Osteoblast (primary cell): ENCODE measurements at places on chromosomes 3 and 15. TPM values are rescaled to one million over a fixed set of nuclear protein-coding genes. Genes with fewer than 3 reads are reported as not detected.

DNA sequence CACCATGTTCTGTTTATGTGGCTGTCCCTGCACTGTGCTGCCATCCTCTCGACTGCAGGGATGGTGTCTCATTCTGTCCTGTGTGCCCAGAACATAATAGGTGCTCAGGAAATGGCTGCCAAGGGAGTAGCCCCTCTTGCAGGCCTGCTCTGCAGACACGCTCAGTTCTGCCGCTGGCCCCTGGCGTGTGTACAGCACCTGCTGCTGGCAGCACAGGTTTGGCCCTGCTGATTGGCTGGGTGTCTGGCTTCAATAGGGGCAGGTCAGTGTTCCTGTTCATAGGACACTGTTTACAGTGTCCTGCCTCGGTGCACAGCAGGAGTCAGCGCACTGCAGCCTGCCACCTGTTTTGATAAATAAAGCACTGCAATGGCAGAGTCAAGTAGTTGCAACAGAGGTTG, 146.9 kb downstream of the DNAJB8 start:
- no peak for DNase-seq

DNA sequence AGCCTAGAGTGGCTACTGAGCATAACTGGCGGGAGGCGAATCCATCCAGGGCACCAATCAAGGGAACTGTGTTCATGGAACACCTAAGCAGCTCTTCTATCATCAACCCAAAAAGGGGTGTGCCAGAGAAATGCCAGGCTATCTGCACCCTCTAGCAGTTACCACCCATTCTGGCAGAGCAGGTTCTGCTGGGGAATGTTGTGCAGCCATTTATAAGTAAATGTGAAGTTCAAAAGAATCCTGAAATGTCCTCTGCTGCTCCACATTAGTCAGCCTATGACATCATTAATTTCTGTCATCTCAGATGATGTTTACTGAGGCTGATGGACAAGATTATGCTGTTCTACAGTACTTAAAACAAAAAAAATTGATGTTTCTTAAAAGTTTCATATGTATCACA, 7.7 kb downstream of the SKIC8 start:
- DNase-seq: no peak

GRCh38 chr3:4994823-4995499, 15.7 kb downstream of the BHLHE40 start:
- DNase-seq: peak; percentile 90

DNA sequence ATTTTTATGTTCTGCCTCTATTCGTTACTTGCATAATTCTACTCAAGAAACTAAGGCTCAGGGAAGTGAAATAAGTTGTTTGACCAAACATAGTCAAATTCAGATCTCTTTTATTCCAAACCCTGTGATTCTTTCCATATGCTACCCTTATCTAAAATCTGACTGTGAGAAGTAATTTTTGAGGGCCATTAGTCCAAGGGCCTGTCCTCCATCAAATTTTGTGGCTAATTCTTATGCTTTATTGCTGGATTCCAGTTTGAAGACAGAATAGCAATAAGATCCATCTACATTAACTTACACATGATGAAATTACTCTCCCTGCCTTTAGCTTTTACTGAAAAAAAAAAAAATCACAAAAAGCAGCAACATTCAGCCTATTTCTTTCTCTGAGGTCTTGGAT, 74.0 kb downstream of the ZIC1 start:
- DNase-seq: no peak

DNA sequence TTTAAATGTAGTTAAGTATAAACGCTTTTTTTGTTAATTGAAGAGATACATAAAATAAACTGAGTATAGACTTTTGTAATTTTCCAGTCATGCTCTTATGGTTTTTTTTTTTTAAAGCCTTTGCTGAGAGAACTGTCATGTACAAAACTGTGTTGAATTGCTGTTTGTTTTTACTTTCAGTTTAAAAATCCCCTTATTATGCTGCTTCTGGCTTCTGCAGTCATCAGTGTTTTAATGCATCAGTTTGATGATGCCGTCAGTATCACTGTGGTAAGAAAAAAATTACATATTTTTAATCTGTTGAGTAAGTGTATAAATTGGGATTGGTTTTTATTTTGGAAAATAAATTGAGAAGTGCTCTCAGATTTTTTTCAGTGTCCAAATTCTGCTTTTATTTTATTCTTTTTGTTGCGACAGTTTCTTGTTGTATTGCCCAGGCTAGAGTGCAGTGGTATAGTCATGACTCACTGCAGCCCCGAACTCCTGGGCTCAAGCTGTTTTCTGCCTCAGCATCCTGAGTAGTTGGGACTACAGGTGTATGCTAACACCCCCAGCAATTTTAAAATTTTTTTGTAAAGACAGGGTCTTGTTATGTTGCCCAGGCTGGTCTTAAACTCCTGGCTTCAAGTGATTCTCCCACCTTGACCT, 40.7 kb downstream of the ATP2C1 start:
- no peak for DNase-seq

- DNase-seq: no peak
Observed at GRCh38 chr3:37462452-37462851, 288.1 kb upstream of the LRRFIP2 start.

DNA sequence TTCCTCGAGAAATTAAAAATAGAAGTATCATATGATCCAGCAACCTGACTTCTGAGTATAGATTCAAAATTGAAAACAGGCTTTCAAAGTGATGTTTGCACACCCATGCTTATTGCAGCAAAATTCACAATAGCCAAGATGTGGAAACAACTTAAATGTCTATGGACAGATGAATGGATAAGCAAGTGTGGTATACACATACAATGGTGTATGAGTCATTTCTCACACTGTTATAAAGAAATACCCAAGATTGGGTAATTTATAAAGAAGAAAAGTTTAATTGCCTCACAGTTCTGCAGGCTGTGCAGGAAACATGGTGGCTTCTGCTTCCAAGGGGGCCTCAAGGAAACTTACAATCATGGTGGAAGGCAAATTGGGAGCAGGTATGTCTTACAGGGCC, 100.8 kb downstream of the KLF13 start:
- DNase-seq: no peak

DNA sequence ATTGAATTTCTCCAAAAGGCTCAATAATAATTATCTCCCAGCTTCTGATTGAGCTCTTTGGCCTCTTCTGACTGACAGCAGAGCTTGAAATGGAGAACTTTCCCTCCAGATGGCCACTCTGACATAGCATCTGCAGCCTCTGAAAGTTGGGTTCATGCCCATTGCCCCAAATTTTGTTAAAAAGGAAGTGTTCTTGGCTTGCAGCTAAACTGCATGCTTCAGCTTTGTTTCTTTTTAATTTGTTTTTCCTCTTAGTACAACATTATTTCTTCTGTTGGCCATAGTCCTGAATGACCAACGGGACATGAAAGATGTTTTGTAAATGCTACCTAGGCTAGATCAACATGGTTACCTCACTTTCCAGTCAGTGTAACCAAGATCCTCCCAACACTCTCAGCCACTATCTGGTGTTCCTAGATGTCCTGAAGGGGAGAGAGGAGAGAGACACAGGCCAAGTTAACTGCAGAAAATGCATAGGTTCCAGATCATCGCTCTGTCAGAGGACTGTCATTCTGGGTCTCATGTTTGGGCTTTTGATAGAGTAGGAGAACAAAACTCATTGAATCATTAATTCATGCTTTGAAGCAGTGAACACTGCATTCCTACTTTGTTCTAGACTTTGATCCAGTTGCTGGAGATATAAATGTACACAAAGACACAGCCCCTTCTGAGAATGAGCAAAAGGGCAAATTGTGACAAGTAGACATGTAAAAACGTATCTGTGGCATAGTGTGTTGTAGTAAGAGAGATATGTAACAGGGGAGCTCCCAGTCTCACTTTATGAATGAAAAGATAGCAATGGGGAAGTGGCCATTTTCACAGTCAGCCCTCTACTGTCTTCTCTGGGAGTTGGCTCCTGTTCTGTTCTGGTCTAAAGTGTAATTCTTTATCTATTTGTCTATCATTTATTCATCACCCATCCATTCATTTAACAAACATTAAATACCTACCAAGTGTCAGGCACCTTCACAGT, 156.2 kb downstream of the ZNF621 start:
- DNase-seq: no peak

DNA sequence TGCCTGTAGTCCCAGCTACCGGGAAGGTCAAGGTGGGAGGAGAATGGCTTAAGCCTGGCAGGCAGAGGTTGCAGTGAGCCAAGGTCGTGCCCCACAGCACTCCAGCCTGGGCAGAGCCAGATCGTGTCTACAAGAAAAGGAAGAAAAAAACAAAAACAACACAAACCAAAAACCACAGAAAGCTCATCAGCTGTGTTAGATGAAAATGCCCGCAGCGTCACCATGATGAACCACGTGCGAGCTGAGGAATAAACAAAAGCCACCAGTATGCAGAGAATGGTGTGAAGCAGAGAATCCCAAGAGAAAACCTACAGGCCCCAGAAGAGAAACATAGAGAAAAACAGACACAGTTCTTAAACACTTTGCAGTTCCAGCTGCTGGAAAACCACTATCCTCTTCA, 19.7 kb upstream of the TM4SF19 start:
- no peak for DNase-seq

DNA sequence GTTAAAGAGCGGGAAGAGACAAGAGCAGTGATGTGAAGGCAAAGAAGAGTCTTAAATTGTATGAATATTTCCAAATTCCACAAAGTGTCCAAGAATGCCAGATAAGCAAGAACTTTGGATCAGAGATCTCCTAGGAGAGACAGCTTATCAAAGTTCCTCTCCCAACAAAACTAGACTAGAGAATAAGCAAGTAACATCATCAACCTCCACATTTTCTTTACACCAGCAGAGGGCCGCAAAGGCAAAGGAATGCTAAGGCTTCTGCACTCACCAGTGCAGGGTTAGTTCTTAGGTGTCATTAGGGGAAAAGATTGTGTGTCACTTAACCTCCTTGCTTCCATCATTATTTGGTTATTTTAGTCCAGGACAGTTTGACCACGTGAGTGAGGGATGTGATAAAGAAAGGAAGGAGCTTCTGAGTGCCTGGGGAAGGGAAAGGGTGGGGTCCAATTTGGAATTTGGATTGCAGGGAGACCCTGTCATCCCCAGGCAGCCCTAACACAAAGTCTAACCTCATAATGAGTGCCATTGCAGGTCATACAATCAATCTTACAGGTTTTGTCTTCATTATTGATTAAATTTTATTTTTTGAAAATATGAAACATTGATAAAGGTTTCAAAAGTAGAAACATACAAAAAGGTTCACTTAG, 7.5 kb upstream of the CMTM6 start:
- no peak for DNase-seq

GRCh38 chr3:117853923-117854668, 1144.5 kb downstream of the TUSC7 start:
- peak; percentile 71 for DNase-seq

GRCh38 chr3:28835751-28836150, 445.1 kb upstream of the RBMS3 start:
- peak; percentile 1 for DNase-seq

DNA sequence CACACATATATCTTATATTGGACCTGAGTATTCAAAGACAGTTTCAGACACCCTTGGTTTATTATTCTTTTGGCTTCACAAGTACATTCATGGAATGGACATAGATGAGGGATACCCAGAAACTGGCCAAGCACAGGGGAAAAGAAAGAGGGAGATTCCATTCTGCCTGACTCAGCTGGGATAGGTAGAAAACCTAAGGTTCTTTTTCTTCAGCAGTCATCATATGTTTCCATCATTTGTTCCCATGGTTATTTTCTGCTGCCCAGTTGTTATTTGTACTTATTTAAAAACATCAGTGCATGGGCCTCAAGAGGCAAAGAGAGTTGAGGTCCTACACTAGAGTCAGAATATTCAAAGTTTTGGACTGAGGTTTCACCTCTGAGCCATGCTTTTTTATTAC, 91.8 kb downstream of the FILIP1L start:
- DNase-seq: no peak

DNA sequence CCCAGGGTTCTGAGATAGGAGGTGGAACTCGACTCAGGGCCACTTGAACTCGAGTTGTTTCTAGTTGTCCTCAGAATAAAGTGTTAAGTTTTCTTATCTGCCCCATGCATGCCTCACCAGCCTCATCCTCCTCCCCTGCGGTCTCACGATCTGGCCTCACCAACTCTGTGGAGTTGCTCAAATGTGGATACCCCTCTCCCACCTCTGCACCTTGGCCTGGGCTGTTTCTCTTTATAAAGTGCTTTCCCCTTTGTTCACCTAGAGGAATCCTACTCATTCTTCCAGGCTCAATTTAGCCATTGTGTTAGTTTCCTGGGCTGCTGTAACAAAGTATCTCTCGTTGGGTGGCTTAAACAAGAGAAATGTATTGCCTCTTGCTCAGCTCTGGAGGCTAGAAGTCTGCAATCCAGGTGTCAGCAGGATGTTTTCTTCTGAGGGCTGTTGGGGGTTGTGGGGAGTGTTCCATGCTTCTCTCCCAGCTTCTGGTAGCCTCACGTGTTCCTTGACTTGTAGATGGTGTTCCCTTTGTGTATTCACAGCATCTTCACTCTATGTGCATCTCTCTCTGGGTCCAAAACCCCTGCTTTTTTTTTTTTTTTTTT, 100.7 kb downstream of the MEX3B start:
- no peak for DNase-seq

DNA sequence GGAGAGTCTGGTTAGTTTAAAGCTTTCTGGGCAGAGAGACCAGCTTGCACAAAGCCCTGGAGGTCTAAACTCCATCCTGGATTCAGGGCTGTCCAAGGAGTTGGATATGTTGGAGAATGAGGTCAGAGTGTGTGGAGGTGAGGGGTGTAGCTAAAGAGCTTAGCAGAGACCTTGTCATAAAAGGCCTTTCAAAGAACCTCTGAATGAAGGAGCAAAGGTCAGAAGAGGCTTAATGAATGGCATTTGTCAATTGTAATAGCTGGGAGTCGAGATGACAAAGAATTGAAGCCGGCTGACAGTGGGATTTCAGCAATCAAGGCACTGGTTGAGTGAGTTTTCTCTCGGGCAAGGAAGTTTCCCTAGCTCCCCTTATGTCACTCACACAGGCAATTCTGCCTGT, 202.6 kb downstream of the PDCD6IP start:
- DNase-seq: no peak

- DNase-seq: no peak
Observed at GRCh38 chr3:33141006-33141405, 27.2 kb downstream of the CRTAP start.

GRCh38 chr15:24919446-24919845, 35.3 kb upstream of the SNRPN start:
- no peak for DNase-seq

DNA sequence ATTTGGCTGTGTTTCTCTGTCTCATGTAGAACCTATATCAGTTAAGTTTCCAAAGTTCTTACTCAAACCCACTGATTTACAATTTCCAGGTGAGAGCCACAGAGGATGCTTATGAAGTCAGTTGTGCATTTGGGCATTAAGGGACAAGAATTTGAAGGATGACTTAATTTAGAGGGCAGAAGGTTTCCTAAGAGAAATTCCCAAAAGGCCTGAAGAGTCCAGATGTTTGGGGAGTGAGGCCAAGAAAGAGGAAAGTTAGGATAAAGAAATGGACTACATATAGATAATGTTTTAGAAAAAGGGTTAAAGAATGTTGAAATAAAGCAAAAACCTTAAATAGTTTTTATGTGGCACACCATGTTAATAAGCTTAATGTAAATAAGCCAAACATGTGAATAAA, 338.7 kb upstream of the GRM7 start:
- no peak for DNase-seq

P2RY13 gene
- total RNA-seq: not detected in 2 replicates

LNP1 gene
- total RNA-seq: 2.9 and 3.2 TPM in 2 replicates

PLSCR5 gene
- total RNA-seq: not detected in 2 replicates

KNG1 gene
- not detected in 2 replicates for total RNA-seq

HTR3D gene
- total RNA-seq: not detected in 2 replicates

CNBP gene
- total RNA-seq: 215 and 233 TPM in 2 replicates

PLA2G4E gene
- total RNA-seq: not detected in 2 replicates

PPP1R14D gene
- total RNA-seq: not detected in 2 replicates

FGF7 gene
- 377 and 445 TPM in 2 replicates for total RNA-seq

SLC15A2 gene
- under 0.01 and 0.29 TPM in 2 replicates for total RNA-seq

TRAT1 gene
- total RNA-seq: not detected in 2 replicates

JMJD7 gene
- 1.2 and 1.4 TPM in 2 replicates for total RNA-seq

XCR1 gene
- not detected in 2 replicates for total RNA-seq

IMPDH2 gene
- total RNA-seq: 273 and 286 TPM in 2 replicates

ATP13A5 gene
- not detected in 2 replicates for total RNA-seq
